ENCODE measurements at places on chromosomes 1 and 21.

DNA sequence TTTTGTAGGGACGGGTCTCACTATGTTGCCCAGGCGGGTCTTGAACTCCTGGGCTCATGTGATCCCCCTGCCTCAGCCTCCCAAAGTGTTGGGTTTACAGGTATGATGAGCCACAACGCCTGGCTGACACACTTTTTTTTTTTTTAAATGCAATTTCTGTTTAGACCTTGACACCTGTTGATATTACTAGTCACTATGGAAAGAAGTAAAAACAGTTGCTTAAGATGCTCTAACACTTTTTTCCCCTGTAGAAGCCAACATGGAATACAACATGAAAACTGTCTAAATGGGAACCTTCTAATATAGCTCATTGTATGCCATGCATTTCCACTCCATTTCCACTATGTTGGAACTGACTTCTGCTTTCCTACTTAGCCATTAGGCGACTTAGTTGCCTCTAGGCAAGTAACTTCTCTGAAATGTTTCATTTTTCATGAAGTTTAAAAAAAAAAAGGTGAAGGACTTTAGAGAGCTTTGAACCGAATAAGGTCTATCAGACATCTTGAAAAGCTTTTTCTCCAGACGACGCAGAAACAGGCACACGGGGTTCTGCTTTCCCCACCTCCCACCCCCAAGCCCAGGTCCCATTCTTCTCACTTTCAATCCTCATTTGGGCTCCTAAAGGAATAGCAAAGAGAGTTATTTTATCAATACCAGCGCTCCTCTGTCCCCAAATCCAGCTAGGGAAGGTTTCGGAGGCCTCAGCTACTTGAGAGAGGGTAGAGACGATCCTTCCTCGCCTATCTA is 648 bp upstream of the DR1 start:
- no peak for DNase-seq

DNA sequence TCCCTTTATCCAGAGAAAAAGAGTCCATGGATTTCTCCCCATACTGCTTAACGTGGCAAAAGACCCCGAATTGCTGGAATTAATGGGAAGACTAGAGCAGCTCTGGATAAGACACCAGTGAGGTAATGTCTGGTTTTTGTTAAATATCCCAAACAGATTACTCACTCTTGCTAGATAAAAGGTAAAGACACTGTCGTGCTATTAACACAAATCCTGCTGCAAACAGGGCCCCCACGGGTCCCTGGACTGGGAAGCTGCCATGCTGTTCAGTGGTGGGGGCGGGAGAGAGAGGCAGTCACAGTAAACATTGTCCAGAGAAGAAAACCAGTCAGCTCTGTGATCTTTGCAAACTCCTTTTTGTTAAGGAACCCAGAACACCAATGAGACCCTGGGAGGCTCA is 15.2 kb upstream of the SRP9 start:
- DNase-seq = no peak

DNA sequence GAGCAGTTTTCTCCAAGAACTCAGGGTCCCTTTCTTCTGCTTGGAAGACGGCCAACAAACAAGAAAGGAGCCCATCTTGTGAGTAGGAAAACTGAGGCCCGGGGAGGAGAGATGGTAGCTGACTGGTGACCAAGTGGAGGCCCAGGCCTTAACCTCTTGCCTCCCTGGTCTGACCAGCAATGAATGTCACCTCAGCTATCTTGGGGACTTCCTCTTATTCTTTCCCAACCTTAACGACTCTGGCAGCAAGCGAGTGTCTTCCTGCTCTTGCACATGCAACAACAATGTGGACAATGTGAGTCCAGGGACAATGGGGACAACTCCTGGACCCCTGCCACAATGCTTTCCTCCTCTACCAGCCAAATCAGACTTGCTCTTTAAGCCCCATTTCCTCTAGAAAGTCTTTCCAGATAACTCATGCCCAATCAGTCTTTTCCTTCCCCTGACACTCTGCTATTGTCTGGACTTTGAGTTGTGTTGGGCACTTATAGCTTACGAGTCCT is 12.6 kb downstream of the HSPG2 start:
- DNase-seq = no peak

DNA sequence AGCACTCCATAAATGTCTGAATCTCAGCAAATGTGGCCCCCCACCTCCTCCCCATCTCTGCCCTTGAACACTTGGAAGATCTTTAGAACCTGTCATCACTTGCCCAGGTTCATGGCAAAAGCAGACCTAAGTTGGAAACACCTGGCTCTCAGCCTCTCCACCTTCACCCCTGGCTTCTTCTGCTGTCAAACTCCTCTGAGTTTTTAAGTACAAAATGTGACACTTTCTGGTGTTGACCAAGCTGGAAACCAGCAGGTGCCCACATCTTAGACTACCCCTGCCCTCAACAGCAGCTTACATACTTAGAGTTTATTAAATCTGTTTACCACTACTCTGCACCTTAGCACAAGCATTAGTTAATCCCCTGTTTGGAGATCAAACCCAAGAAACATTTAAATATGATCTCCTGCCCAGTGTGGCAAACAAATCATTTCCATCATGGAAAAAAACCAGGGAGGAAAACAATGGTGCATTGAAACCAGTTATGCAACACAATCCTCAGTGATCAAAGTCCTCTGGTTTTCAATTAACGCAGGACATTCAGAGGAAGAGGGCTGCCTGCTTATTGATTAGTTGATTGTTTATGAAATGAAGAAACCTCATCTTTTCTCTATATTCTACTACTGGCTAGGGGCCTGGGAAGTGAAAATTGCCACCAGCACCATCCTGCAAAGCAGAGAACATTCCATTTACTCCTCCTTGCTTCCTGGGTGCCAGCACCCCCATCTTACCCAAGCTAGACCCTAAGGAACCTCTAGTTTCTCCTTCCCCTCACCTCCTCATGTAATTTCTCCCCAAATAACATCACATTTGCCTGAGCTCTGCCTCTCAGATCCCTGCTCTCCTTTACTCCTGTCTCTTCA is 139.4 kb upstream of the RAB4A start:
- no peak for DNase-seq

DNA sequence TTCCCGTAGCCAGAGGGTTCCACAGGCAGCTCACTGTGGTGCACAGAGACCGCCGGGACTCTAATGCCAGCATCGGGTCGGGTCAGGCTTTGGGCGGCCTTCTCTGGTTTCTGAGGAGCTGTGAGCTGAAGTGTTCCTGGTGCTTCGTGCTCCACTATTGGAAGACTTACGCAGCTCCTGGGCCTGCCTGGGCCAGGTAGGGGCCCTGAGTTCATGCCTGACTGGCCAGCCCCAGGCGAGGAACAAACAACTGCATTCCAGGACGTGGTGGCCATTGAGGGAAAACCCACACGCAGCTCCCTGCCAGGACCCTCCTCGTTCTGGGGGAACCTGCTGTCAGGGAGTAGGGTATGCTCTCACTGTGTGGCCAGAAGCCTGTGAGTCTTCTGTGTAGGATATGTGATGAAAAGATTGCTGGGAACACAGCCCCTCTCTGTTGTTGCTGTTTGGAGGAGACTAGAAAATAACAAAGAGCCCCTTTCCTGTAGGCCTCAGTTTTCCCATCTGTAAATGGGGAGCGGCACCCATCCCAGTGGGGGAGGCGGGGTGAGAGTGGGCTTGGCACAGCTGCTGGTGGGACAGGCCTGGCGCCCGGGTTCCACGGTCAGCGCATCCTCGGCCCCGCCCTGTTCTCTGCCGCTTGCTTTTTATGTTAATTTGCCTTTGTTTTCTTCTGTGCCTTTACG is 8.4 kb downstream of the RER1 start:
- no peak for DNase-seq

GRCh38 chr1:27306071-27306470 is 15.9 kb upstream of the TMEM222 start:
- DNase-seq = no peak

- no peak for DNase-seq
These were observed 67.6 kb downstream of the ADSS2 start for GRCh38 chr1:244384066-244384465.

DNA sequence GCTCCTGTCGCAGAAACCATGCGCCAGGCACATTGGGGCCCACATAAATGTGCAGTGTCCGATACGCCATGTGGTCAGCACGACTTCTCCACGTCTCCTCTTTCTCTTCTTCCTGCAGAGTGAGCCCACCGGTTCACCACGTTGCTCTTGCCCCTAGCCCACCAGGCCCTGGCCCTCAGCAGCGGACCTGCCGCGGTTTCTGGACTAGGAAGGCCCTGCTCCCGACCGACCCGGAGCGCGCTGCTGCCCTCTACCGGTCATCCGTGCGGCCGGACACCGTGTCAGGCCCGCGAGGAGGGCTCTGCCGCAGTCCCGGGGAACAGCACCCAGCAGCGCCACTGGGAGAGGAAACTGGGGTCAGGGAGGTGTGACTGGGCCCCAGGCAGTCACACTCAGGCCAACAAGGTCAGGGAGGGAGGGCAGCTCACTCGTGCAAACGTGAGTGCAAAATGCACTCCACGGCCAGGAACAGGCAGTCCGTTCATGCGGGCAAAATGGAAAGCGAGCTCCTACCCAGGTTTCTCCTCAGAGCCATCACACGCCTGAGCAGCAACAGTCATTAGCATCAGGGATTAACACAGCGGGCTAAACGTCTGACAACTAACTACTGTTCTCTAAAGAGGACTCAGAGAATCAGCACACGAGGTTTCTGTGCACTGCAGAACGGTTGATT is 13.7 kb downstream of the TLR5 start:
- DNase-seq = peak; percentile 71

GRCh38 chr1:97252076-97252475 is 530.5 kb downstream of the PTBP2 start:
- DNase-seq = no peak

- DNase-seq = no peak
These were observed 18.8 kb upstream of the F3 start for GRCh38 chr1:94560333-94560732.

GRCh38 chr1:32249831-32250525 is 1.1 kb upstream of the LCK start:
- no peak for DNase-seq

DNA sequence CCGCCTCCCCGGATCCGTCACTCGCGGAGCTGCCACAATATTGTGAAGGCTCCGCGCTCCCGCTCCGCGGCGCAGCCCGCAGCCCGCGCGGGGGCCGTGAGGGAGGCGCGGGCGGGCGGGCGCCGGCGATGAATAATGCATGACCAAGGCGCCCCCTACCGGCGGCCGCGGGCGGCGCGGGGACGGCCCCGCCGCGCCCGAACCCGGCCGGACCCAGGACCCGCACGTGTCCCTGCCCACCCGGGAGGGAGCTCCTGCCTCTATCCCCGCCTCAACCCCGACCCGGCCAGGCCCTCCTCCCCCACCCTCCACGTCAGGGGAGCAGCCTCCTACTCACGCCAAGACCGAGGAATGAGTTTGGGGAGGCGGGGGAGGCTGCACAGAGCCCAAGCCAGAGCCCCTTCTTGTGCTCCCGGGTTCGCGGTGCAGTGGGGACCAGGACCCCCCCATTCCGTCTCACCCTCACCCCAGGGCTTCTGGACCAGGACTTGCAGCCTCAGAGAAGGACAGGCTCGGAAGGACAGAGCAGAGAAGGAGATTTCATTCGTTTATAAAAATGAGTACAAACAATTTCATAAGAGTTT is 70.8 kb upstream of the CASZ1 start:
- DNase-seq = peak; percentile 41

- DNase-seq = no peak
These were observed 8.6 kb downstream of the ST6GALNAC3 start for GRCh38 chr1:76083189-76083588.

All from erythroblast (primary cell).